ENCODE measurements at places on chromosomes 1 and 21.
A peak's percentile ranks its signal among the peaks of the same experiment; 100 is the strongest.

DNA sequence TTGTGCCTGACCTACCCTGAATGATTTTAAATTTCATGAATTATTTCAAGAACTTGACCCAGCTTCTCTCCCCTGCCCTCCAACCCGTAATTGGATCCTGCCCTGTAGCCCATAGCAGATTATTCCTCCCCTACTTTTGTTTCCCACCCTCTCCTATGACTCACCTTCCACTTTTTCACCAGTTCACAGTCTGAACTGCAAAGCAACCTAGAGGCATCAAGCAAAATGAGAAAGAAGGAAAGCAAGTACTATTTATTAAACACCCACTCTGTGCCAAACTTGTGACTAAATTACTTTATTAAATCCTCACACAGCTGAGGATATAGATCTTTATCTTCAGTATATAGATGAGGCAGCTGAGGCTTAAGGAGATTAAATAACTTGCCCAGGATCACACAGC lies 20.7 kb upstream of the IKBKE start:
- DNase-seq = no peak

DNA sequence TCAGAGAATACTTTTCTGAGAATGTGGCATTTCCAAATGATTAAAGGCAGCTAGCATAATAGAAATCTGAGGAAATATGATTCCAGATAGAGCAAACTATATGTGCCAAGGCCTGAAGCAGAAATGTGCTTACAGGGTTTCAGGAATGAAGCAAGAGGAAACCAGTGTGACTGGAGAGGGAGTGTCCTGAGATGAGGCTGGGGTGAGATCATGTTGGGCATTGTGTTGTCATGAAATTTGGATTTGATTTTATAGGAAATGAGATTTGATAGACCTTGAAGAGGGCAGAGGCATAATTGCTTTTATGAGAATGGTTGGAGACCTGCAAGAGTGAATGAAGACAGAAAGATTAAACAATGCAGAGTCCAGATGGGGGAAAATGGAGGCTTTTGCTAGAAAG lies 338.1 kb upstream of the SNX7 start:
- no peak for DNase-seq

- no peak for DNase-seq
These were observed 61.2 kb upstream of the DPH5 start for GRCh38 chr1:101086783-101087182.

GRCh38 chr1:67777016-67777415 lies 56.3 kb downstream of the GNG12 start:
- no peak for DNase-seq

DNA sequence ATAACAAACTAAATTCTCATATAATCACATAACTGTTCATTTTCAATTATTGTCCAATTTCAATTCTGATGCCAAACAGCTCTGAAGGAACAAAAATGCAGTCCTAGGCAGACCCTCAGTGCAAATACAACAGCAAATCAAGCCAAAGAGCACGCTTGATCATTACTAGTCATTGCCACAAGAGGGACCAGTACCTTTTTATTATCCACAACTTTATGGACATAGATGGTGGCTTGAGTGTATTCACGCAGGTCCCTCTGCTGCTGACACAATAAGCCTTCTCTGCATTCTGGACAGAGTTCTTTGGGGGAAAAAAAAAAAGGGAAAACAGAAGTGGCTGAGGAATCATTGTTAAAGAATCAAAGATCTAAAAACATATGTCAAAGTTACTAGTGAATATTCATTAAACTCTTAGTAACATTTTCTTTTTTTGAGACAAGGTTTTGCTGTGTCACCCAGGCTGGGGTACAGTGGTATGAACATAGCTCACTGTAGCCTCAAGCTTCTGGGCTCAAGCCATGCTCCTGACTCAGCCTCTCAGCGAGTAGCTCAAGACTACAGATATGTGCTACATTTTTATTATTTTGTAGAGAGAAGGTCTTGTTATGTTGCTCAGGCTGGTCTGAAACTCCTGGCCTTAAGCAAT lies 34.3 kb upstream of the RAP1GAP start:
- no peak for DNase-seq

- DNase-seq = no peak
These were observed 21.1 kb downstream of the MKNK1 start for GRCh38 chr1:46582972-46583371.

DNA sequence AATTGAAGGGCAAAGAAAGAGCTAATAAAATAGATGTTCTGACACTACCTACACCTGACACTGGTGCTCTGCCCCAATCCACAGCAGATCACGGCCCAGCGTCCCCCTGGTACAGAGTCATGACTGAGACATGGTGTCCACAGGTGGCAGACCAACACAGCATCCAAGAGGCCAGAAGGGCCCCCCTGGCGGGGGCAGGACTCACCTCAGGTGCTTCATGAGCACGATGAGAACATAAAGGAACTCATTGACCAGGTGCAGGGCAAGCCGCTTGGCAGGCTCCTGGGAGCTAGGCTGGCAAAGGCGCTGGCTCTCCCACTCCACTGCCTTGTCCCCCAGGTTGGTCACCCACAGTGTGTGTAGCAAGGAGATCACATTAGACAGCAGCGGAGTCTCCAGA lies 20.4 kb downstream of the MRAP start:
- DNase-seq = no peak

DNA sequence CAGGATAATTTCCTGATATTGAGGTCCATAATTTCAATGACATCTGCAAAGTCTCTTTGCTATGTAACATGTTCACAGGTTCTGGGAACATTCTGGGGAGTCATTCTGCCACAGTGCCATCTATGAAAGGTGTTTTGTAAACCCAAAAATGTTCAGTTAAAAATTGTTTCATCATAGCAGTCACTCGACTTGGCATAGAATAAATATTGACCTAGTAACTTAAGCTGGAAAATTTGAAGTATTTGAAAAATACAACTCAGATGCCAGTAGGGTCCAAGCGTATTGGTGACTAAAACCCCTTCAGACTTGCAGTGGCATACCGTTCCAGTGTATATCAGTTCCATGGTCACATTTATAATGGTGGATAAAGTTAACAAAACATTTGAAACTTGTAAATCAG lies 6.8 kb downstream of the DESI2 start:
- no peak for DNase-seq

- DNase-seq = no peak
These were observed 2222.6 kb downstream of the MRPL39 start for GRCh38 chr21:23384679-23385078.

DNA sequence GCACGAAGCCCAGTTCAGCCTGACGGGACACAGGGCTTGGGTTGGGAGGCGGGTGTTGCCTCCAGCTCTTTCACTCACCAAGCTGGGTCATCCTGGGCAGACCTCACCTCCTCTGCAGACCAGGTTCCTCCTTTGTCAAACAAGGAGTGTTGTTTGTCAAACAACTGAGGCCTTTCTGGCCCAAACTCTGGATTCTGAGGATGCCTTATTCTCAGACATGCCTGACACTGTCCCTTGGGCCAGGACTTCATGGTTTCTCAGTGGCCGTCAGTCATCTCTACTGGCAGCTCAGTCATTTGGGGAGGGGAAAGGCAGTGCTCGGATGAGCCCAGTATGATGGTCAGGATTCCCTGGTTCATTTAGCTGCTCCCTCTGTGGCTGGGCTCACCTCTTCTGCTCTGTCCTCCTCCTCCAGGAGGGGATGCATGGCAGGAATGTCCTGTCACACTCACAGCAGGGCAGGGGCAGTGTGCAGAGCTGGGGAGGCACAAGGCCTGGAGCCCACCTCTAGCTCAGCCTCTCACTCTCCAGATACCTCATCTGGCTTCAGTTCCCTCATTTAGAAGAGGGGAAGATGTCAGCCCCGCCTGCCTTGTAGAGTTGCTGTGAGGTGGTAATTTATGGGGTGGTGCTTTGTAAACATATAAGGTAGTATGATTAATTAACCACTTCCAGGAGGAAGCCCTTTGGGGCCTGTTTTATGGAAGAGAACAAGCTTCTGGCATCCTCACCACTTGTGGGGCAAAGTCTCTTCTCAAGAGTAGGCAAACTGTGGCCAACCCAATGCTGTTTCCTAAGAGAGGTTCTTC lies 20.6 kb downstream of the SLC2A1 start:
- DNase-seq = no peak

- DNase-seq = peak; percentile 15
These were observed 335.5 kb downstream of the BARHL2 start for GRCh38 chr1:90381598-90381997.

DNA sequence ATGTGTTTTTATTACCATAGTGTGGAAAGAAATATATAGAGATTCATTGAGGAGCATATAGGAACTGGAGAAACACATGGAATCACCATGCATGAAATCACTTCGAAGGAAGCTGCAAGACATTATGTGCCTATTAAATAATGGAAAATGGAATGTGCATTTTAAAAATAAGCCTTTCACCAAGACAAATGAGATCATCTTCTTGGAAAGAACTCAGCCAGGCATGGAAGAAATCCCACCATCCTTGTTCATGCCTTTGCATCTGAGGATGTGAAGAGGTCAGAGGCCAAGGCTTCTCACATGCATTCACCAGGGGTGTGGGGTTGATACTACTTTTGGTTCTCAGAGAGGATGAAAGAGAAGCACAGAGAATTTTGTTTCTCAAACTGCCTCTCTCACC lies 50.0 kb downstream of the C1orf198 start:
- peak; percentile 4 for DNase-seq

GRCh38 chr1:94736549-94736948 lies 83.6 kb upstream of the SLC44A3 start:
- no peak for DNase-seq

- no peak for DNase-seq
These were observed 29.6 kb upstream of the CADM3 start for GRCh38 chr1:159141584-159142390.

DNA sequence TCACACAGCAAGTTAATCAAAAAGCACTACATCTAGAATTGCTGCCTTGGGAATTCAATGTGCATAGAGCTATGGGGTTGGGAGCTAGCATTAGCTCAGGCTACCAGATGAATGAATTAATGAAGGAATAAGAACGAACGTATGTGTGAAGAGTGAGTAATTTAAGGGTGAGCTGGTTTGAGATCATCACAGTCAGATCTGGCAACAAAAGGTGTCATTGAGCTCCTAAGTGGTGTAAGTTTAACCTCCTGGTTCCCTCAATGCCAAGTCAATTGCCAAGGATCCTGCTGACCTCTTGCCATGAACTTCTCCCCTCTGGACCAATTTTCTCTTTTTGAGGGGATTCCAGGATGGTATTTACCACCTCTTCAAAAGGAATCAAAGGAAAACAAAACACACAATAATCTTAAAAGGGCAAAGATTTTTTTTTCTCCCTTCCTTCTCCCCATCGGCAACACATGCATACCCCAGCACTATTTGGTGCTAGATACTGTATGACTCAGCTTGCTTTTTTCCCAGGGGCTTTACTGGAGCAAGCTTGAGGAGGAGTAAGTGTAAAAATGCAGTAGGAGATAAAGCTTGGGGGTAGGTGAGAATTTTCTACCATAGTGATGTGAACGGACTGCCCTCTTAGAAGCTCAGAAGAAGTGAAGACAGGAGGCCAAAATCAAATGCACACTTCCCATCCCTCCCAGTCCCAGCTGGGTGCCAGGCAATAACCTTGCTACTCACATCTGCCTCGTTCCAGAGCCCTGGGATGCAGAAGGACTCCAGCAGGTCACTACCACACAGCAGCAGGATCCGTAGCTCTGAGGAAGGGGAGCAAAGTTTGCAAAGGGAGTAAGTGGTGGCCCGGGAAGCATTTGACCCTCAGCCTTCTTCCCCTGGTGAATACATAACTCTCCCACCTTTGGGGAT lies 92.0 kb downstream of the LAMC2 start:
- DNase-seq = no peak

- no peak for DNase-seq
These were observed 223.5 kb downstream of the HMCN1 start for GRCh38 chr1:185957441-185958363.

DNA sequence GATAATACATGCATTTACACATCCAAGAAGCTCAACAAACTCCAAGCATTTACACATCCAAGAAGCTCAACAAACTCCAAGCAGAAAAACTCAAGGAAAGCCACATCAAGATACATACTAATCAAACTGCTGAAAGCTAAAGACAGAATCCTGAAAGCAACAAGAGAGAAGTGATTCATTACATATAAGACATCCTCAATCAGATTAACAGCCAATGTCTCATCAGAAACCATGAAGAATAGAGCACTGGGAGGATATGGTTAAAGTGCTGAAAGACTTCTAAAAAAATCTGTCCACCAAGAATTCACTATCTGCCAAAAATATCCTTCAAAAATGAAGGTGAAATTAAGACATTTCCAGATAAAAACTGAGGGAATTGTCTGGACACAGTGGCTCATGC lies 45.7 kb upstream of the BATF3 start:
- DNase-seq = no peak

GRCh38 chr1:2046174-2046917 lies 3.9 kb upstream of the PRKCZ start:
- peak; percentile 68 for DNase-seq

DNA sequence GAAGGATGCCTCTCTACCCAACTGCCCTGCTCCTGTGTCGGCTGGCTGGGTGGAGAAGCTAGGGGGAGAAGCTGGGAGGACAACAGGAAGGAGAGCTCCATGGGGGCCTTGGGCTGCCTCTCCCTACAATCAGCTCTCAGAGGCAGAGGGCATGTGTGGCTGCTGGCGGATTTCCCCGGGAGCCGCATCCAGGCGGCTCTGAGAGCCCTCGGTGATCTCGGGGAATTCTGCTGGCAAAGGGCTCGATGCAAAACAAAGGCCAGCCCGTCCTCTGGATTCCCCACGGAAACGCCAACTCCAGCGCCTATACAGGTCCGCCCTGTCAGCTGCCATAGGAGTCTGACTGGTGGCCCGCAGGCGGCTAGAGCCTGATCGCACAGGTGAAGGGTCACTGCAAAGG lies 26.4 kb upstream of the EVA1B start:
- DNase-seq = peak; percentile 35

- DNase-seq = no peak
These were observed 21.3 kb upstream of the COL16A1 start for GRCh38 chr1:31725134-31725533.

GRCh38 chr1:51414811-51415210 lies 84.4 kb upstream of the TTC39A start:
- DNase-seq = no peak

GRCh38 chr1:145936247-145936646 lies 9.0 kb upstream of the RBM8A start:
- DNase-seq = no peak

DNA sequence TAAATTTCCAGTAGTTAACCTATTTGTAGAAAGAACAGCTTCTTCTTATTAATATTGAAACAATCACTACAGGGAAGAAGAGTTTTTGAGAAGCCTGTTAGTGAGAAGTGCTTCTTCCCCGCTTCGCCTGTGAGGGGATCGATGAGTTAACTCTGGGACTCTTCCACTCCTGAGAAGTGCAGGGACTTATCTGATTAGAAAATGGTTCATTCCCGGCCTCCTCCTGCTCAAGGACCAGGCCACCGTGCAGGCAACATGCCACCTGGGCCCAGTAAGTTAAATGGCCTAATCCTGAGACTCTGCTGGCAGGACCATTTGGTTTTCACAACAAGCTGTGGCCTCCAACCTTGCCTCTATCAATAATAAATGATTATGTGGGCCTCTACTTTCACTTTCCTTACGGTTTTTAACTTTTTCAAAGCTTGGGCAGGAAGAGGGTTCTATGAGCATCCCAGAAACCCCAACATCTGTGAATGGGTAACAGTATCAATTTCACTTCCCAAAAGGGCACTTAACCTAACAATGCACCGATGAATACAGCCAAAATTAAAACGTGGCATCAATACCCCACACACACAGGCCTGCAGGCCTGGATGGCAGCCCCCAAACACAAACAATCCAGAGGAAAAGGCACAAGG lies 33.1 kb downstream of the SIPA1L2 start:
- DNase-seq = no peak

GRCh38 chr1:26168410-26169197 lies at the start of gene C1orf232:
Gene C1orf232 (minus strand): TSS chr1:26168963. CDS start chr1:26168499, 464 bp downstream.
- DNase-seq = no peak

Measured in mucosa of gallbladder (tissue), 1 donor.